ENCODE measurements at places on chromosomes 3 and 15.

DNA sequence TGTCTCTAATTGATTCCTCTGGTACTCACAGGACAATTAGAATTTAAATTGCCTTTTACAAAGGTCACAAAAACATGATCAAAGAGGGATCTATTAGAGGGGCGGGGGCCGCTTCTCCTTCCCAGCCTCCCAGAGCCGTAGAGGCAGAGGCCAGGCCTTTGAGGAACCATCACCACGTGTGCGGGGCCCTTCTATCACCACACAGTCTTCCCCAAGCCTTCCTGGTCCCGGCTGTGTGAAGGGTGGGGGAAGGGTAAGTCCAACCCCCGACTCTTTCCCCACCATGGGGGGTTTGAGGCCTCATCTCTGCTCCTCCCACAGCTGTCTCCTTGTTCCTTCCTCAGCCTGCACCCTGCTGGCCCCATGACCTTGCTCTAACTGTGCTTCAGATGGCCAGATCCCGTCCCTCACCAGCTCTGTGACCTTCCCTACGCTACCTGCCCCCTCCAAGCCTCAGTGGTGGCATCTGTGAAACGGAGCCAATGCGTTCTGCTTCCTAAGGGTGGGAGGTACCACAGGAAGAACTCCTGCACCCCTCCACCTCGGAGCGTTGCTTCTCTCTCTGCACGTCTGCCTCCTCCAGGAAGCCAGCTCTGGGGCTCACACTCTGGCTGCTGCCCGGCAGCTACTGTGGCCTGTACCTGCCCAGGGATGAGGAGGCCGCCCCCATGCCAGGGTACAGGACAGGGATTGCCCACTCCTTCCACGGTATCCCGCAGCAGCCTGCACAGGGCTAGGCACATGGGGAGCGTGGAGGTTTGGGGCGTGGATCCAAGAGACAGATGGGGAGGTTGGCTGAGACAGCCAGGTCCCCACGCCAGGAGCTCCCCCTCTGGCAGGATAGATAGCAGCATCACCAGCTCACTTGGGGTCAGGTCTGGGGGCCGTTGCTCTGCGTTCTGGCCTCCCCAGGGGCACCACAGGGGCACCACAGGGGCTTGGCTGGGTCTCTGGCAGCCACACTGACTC, 83.8 kb downstream of the LINGO1 start:
- no peak for DNase-seq

DNA sequence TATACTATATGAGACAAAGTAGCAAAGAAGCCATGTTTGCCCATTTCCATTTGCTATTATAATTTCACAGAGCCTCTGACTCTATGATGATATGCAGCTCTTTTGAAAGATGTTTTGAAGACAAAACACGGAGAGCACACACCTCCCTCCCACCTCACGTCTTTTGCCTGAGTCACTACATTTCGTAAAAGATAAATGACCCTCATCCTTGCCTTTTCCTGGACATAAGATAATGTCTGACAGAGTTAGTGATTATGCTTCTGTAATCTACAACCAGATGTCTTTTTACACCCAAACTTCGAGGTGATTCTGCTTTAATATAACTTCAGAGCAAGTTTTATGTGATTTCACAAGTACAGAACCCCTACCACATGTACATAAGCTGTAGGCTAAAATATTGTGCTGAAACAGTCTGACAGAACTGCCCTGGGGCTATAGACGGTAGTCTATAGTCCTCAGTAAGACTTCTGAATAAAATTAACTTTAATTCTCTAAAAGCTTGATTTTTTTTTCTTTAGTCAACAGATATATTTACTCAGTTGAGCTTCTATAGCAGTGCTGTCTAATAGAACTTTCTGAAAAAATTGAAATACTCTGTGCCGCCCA, 99.9 kb downstream of the CD200R1L start:
- DNase-seq = peak; percentile 5

DNA sequence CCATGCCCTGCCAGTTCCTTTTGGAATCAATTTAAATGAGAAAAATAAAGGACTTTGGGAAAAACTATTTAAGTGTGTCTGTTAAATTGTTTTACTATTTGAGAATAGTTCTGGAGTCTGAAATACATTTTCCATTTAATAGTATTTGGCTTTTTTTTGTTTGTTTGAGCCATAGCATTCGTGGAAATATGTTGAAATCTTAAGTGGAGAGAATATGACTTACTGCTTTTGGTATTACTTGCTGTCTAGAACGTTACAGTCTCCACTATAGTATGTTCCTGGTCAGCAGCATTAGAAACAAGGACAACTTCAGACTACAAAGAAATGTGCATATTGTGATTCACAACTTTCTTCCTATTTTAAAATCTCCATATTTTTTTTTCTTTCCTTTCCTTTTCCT, 179.4 kb downstream of the GHSR start:
- no peak for DNase-seq

DNA sequence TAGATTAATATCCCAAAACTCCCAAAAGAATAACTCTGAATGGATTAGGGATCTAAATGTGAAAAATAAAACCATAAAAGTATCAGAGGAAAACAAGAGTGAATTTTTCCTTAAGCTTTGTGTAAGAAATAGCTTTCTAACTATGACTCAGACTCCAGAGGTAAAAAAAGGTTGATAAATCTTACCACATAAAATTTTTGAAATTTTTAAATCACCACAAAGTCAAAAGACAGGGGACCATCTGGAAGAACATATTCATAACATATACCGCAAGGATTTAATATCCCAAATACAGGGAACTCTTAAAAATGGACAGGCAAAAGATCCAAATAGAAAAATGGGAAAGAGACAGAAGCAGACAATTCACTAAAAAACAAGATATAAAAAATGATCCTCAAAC, 145.0 kb downstream of the ARNT2 start:
- no peak for DNase-seq

DNA sequence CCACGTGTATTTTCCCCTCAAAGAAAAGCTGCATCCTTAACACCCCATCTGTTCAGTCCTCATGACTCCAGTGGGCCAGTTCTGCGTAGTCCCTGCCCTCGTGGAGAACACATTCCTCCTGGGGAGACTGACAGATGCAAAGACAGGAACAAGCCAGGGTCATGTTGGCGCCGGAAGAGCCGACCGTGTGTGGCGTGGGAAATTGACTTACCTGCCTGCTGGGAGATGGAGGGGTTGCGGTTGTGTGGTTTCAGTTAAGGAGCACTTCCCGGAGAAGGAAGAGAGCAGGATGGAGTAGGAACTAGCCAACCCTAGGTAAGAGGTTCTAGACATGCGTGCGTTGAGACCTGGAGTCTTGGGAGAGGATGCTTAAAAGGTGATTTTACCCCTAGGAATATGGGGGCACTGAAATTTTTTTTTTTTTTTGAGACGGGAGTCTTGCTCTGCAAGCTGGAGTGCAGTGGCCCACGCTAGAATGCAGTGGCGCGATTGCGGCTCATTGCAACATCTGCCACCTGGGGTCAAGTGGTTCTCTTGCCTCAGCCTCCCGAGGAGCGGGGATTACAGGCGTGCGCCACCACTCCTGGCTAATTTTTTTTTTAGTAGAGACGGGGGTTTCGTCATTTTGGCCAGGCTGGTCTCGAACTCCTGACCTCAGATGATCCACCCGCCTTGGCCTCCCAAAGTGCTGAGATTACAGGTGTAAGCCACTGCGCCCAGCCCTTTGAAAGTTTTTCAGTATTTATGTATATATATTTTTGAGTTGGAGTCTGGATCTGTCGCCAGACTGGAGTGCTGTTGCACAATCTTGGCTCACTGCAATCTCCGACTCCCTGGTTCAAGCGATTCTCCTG, 1.4 kb downstream of the VHL start:
- DNase-seq = peak; percentile 14

DNA sequence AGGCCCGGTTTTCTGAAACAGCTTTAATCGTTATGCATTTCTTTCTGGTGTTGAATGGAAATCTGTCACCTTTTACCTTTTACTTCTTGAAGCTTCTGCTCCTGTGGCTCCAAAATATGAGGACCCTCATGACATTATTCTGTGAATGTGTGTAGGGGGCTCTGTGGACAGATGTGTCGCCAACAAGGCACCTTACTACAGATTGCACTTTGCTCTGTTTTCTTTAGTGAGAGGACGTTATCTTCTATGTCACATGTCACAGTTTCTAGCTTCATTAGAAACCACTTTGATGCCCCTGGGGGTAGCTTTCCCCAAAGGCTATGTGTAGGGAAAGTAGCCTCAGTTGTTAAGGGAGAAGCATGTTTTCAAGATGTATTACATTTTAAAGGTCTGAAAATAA, 195.6 kb downstream of the ZNF621 start:
- no peak for DNase-seq

- no peak for DNase-seq
Observed at GRCh38 chr15:75360391-75360790, 8.0 kb downstream of the MAN2C1 start.

DNA sequence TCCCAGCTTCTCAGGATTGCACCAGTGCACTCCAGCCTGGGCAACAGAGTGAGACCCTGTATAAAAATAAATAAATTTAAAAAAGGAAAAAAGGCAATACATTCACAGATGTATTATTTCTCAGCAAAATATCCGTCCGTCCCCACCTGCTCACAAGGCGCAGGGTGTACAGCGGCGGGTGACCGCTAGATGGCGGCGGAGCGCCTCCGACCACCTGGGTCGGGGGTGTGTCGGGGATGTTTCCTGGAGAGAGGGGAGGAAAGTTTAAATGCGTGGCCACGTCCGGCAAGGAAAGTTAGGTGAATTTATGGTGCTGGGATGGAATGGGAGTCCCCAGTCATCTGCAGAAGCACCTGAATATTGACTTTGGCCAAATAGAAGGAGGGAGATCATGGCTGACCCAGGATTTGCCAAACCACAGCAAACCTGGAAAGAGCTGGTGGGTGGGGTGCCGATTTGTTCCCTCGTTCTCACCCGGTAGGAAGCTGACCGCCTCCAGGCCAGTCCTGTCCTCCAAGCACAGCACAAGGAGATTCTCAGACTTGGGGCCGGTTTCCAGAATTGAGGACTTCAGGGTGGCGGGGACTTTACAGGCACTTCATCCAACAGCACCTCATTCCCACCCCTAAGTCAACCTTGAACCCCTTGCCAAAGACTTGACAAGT, 88.3 kb downstream of the TMEM266 start:
- peak; percentile 56 for DNase-seq

- no peak for DNase-seq
Observed at GRCh38 chr3:158430448-158430847, 140.5 kb upstream of the MLF1 start.

DNA sequence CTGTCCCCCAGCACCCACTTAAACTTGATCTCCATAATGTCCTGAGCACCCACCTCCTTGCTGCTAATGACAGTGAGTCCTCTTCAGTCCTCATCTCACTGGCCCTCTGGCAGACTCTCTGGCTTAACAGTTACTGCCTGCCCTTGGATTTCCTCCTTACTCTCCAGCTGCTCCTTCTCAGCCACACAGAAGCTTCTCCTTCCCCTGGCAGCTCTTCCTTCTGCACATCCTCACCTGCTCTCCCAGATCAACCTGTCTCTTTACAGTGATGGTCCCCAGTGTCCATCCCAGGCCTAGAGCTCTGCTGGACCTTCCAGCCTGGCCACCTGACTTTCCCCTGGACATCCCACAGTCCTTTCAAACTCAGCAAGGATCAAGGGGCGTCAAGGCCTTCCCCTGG, 47.4 kb upstream of the SMAD3 start:
- DNase-seq = no peak

GRCh38 chr15:77457905-77458265, 37.2 kb downstream of the HMG20A start:
- DNase-seq = no peak

GRCh38 chr3:155890671-155891190, 20.3 kb downstream of the GMPS start:
- peak; percentile 98 for DNase-seq

- peak; percentile 77 for DNase-seq
Observed at GRCh38 chr3:44762170-44762677, 630 bp downstream of the KIF15 start.

- peak; percentile 71 for DNase-seq
Observed at GRCh38 chr3:9769426-9770275, at the start of gene CAMK1. Gene CAMK1 (minus strand): TSS chr3:9769947. CDS start chr3:9767749, 2,198 bp downstream.

DNA sequence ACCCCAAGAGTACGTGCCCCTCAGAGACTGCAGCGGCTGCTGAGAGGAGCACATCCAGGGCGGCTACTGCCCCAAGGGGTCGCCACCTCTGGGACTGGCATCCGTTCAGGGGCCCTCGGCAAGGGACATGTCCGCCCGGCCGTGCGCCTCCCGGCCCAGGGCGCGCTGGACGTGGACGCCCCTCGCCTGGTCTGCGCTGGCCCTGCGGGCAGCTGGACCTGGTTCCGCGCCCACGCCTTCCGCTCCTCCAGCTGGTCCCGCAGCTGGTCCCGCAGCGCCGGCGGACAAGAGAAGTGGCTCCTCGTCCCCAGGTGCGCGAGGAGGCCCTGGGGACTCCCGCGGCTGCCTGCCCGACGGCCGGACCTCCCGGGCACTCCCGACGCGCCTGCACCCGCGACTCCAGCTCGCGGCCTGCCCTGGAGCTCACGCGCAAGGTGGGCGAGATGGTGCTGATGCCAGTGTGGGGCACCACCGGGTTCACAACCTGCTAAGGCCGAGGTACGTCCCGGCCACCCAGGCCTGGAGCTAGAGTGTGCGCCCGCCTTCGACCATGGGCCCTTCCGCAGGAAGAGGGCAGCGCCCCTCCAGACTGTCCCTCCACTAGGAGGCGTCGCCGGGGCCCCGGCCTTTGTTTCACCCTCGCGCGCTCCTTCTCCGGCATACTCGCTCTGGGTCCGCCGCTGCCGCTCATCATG, 14.4 kb upstream of the GP9 start:
- DNase-seq = peak; percentile 46

DNA sequence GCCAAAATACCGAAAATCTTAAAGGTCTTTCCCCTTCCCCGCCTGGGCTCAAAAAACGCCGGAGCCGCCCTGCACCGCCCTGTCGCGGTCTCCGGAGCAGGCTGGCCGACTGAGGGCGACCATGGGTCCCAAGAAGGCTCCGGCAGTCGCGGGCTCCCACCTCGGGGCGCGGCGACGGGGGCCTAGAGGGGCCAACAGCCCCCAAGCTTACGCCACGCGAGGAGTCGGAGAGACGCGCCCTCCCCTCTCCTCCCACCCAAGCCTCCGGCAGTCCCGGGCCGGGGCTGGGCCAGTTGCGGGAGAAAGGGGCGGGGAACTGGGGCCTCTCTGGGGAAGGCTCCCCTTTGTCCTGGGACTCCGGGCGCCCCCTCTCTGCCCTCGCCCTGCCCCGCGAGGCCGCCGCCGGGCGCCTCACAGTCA, 69.2 kb downstream of the GOLGA8B start:
- DNase-seq = peak; percentile 51

DNA sequence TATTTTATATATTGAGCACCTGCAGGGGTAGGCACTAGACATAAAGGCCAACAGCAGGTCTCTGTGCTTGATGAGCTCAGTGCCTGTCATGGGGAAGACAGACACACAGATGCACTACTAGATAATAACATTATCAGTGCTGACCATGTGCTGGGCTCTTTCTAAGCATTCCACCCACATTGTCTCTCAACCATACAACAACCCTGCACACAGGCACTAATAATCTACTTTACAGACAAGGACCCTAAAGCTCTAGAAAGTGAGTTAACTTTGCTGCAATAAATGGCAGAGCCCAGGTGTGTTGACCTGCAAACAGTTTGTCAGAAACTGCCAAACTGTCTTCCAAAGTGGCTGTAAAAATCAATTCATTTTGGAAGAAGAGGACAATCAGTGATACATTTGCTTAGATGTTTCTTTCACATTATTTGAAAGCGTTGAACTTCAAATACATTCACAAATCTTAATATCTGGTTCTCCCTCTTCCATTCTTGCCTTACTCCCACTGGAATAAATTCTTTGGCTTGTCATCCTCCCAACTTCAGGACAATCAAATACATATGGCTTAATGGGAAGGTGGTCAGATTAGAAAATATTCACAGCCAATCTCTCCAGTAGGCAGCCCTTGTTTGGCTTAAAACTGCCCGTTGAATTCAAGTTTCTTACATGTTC, 11.0 kb upstream of the PP2D1 start:
- DNase-seq = peak; percentile 92
